ENCODE measurements at places on chromosomes 12 and 14. TPM values are rescaled to one million over a fixed set of nuclear protein-coding genes. Genes with fewer than 3 reads are reported as not detected.

The CACNA2D4 gene
- 1.2 TPM for total RNA-seq

The NTN4 gene
- total RNA-seq = 160 TPM

The RNASE1 gene
- total RNA-seq = not detected

The GALNT16 gene
- 7.0 TPM for total RNA-seq

The SEC23A gene
- 396 TPM for total RNA-seq

The LRP6 gene
- 42.5 TPM for total RNA-seq

The B3GNT4 gene
- total RNA-seq = 0.26 TPM

The RAB3IP gene
- total RNA-seq = 1.6 TPM

The MED13L gene
- total RNA-seq = 243 TPM

The ZNF605 gene
- total RNA-seq = 22.5 TPM

The RHEBL1 gene
- total RNA-seq = 0.54 TPM

The OAS1 gene
- 27.2 TPM for total RNA-seq

The PLEKHD1 gene
- under 0.01 TPM for total RNA-seq

The CIROP gene
- not detected for total RNA-seq

The AQP5 gene
- total RNA-seq = not detected

The PTCSC3 gene
- total RNA-seq = not detected

The MYL2 gene
- not detected for total RNA-seq

The TSPAN11 gene
- total RNA-seq = 11.1 TPM

The CPNE8 gene
- total RNA-seq = 21.3 TPM

The RFLNA gene
- 5.2 TPM for total RNA-seq

The TRPV4 gene
- 4.8 TPM for total RNA-seq

The MAP1LC3B2 gene
- total RNA-seq = 0.97 TPM

The TAS2R7 gene
- total RNA-seq = not detected

The SSPN gene
- total RNA-seq = 14.7 TPM

The NABP2 gene
- 25.3 TPM for total RNA-seq

The CAND1 gene
- 138 TPM for total RNA-seq

The KLHDC1 gene
- 4.6 TPM for total RNA-seq

The MYH6 gene
- total RNA-seq = not detected

The CNTN1 gene
- not detected for total RNA-seq

The CDC42BPB gene
- 83.0 TPM for total RNA-seq

The RNASE2 gene
- total RNA-seq = not detected

The PROX2 gene
- not detected for total RNA-seq

The IFNG-AS1 gene
- 0.86 TPM for total RNA-seq

The PTPRQ gene
- total RNA-seq = 0.43 TPM

The B4GALNT1 gene
- total RNA-seq = 2.9 TPM

The TAS2R14 gene
- 9.1 TPM for total RNA-seq

The RHOJ gene
- 4.3 TPM for total RNA-seq

The OASL gene
- 1.5 TPM for total RNA-seq

The ABCB9 gene
- 9.4 TPM for total RNA-seq

The FLRT2 gene
- total RNA-seq = 36.0 TPM

The SYCP3 gene
- 0.52 TPM for total RNA-seq

The KRT72 gene
- not detected for total RNA-seq

The MNAT1 gene
- 65.2 TPM for total RNA-seq

The TEAD4 gene
- 12.3 TPM for total RNA-seq

The PYGL gene
- total RNA-seq = 95.0 TPM

The GPATCH2L gene
- 58.9 TPM for total RNA-seq

Measured in articular chondrocyte of knee joint (primary cell).